Smooth muscle cell of the pulmonary artery (primary cell): ENCODE measurements at places on chromosomes 5 and 9. TPM values are rescaled to one million over a fixed set of nuclear protein-coding genes. Genes with fewer than 3 reads are reported as not detected.

Gene OR1Q1
- total RNA-seq = 0.59 TPM in 1 of 2 replicates, not detected in the other

Gene PDE6A
- not detected in 2 replicates for total RNA-seq

Gene HAUS6
- 10.3 and 10.9 TPM in 2 replicates for total RNA-seq

Gene CD180
- total RNA-seq = not detected in 2 replicates

Gene MLANA
- total RNA-seq = not detected in 2 replicates

Gene FOXD4L5
- 0.03 and 0.07 TPM in 2 replicates for total RNA-seq

Gene MED10
- 8.7 TPM in 2 replicates for total RNA-seq

Gene GPR150
- 0.40 and 0.46 TPM in 2 replicates for total RNA-seq

Gene SOX30
- total RNA-seq = not detected in 2 replicates

Gene ZNF608
- total RNA-seq = 7.7 and 10.1 TPM in 2 replicates

Gene PLPP7
- 17.2 and 18.9 TPM in 2 replicates for total RNA-seq

Gene GTF2H2
- total RNA-seq = 5.7 and 11.4 TPM in 2 replicates
